ENCODE measurements at places on chromosomes 3 and 15. TPM values are rescaled to one million over a fixed set of nuclear protein-coding genes. Genes with fewer than 3 reads are reported as not detected.
A peak's percentile ranks its signal among the peaks of the same experiment; 100 is the strongest.

Gene TSPAN3
- total RNA-seq: 276 TPM

Gene DCUN1D1
- 41.9 TPM for total RNA-seq

Gene BMF
- total RNA-seq: 44.5 TPM

Gene GP9
- 8.0 TPM for total RNA-seq

Gene PHLDB2
- total RNA-seq: 78.6 TPM

Gene PROS1
- total RNA-seq: 42.8 TPM

Gene ITIH1
- 1.8 TPM for total RNA-seq

- H3K27me3 ChIP-seq: no peaks in the 10 kb centered on the region
- H3K36me3 ChIP-seq: no peaks in the 10 kb centered on the region
- no peak for DNase-seq
- no peaks in the 10 kb centered on the region for H3K4me1 ChIP-seq
- no peak overlapping the region for H3K4me3 ChIP-seq
- no peak overlapping the region for H3K27ac ChIP-seq
Measured at GRCh38 chr3:135454890-135455289, 510.6 kb upstream of the PPP2R3A start.

GRCh38 chr3:71050166-71050537 lies 533.4 kb downstream of the FOXP1 start:
- no peak for DNase-seq
- no peaks in the 10 kb centered on the region for H3K27me3 ChIP-seq
- no peak overlapping the region for H3K27ac ChIP-seq
- H3K4me1 ChIP-seq: peaks cover 100% of the 10 kb centered on the region

GRCh38 chr3:101803939-101804338 lies 24.9 kb downstream of the NXPE3 start:
- no peak overlapping the region for H3K27ac ChIP-seq
- H3K4me3 ChIP-seq: no peak overlapping the region
- H3K27me3 ChIP-seq: no peaks in the 10 kb centered on the region
- peaks cover 71% of the 10 kb centered on the region for H3K36me3 ChIP-seq
- H3K4me1 ChIP-seq: peaks cover under 1% of the 10 kb centered on the region
- no peak for DNase-seq

GRCh38 chr15:97961067-97961954 lies 808 bp downstream of the ARRDC4 start:
- H3K36me3 ChIP-seq: peaks cover 7% of the 10 kb centered on the region
- peak overlapping the region; percentile 95 for H3K4me3 ChIP-seq
- H3K4me1 ChIP-seq: peaks cover 62% of the 10 kb centered on the region
- DNase-seq: peak; percentile 91
- no peaks in the 10 kb centered on the region for H3K27me3 ChIP-seq

DNA sequence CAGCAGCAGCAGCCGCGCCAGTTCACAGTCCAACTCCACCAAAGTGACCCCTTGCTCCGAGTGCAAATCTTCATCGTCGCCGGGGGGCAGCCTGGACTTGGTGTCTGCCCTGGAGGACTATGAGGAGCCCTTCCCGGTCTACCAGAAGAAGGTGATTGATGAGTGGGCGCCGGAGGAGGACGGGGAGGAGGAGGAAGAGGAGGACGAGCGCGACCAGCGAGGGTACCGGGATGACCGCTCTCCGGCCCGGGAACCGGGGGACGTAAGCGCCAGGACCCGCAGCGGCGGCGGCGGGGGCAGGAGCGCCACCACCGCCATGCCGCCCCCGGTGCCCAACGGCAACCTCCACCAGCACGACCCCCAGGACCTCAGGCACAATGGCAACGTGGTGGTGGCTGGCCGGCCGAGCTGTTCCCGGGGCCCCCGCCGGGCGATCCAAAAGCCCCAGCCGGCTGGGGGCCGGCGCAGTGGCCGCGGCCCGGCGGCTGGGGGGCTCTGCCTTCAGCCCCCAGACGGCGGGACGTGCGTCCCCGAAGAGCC lies 224.1 kb upstream of the IL12A start:
- no peaks in the 10 kb centered on the region for H3K36me3 ChIP-seq
- peaks cover 51% of the 10 kb centered on the region for H3K4me1 ChIP-seq
- H3K27ac ChIP-seq: peak overlapping the region; percentile 88
- H3K27me3 ChIP-seq: peaks cover 21% of the 10 kb centered on the region
